ENCODE measurements at places on chromosomes 5 and 9. TPM values are rescaled to one million over a fixed set of nuclear protein-coding genes. Genes with fewer than 3 reads are reported as not detected.

GRCh38 chr5:74660873-74661272 lies 20.3 kb upstream of the ENC1 start:
- peaks cover 21% of the 10 kb centered on the region for H3K27me3 ChIP-seq
- no peak overlapping the region for H3K27ac ChIP-seq
- H3K4me1 ChIP-seq, result no peaks in the 10 kb centered on the region
- H3K36me3 ChIP-seq, result no peaks in the 10 kb centered on the region
- no peak overlapping the region for H3K4me3 ChIP-seq

Gene ADGRV1
- total RNA-seq, result not detected

- DNase-seq, result no peak
- peaks cover 2% of the 10 kb centered on the region for H3K4me1 ChIP-seq
- H3K27me3 ChIP-seq, result no peaks in the 10 kb centered on the region
- no peak overlapping the region for H3K4me3 ChIP-seq
Observed at GRCh38 chr5:71752441-71753190, 33.5 kb downstream of the CARTPT start.

Gene DND1
- total RNA-seq, result 3.2 TPM

- peaks cover 34% of the 10 kb centered on the region for H3K4me1 ChIP-seq
- no peak overlapping the region for H3K4me3 ChIP-seq
- H3K27me3 ChIP-seq, result no peaks in the 10 kb centered on the region
- H3K36me3 ChIP-seq, result peaks cover 21% of the 10 kb centered on the region
- no peak overlapping the region for H3K27ac ChIP-seq
Observed at GRCh38 chr5:159211729-159212174, 2.4 kb upstream of the RNF145 start.

DNA sequence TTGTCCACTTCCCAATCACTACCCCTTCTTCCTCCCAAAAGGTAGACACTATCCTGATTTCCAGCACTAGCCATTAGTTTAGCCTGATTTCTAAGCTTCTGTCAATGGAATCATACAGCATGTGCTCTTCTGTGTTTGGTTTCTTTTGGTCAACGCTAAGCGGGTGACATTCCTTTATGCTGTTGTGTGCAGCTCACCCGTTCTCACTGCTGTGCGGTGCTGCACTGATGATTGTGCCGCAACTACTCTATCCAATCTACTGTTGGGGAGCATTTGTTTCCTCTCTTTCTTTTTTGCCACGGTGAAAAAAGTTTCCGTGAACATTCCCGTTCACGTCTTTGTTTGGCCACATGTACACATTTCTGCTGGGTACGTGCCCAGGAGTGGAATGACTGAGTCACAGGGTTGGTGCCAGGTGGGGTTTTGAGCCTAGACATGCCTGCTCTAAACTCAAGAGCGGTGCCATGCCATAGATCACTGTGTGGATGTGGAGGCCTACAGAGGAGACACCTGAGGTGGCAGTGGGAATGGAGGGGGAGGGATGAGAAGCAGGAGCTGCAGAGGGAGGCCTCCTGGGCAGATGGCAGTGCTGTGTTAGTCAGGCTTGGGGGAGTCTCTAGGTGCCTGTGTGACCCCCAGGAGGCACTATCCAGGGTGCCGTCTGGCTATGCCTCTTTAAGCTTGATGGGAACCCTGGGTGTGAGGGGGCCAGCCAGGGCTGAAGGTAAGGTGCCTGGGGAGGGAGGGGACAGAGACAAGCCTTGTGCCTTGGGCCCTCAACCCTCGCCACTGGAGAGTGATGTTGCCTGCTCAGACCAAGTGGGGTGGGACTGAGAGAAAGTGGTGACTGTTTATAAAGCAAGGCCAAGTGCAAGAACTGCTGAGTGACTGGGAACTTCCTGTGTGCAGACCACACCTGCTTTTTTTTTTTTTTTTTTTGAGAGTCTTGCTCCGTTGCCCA lies 11.4 kb upstream of the ANKRD33B start:
- no peaks in the 10 kb centered on the region for H3K36me3 ChIP-seq
- H3K27ac ChIP-seq, result no peak overlapping the region
- peaks cover 7% of the 10 kb centered on the region for H3K27me3 ChIP-seq
- H3K4me1 ChIP-seq, result peaks cover 3% of the 10 kb centered on the region
- no peak overlapping the region for H3K4me3 ChIP-seq
- no peak for DNase-seq

- H3K27me3 ChIP-seq, result no peaks in the 10 kb centered on the region
- H3K4me1 ChIP-seq, result no peaks in the 10 kb centered on the region
- H3K36me3 ChIP-seq, result no peaks in the 10 kb centered on the region
- H3K4me3 ChIP-seq, result no peak overlapping the region
- no peak for DNase-seq
Observed at GRCh38 chr5:87850843-87851242, 417.8 kb downstream of the TMEM161B start.

GRCh38 chr9:113583511-113584427 lies 120.2 kb downstream of the RGS3 start:
- peaks cover 53% of the 10 kb centered on the region for H3K36me3 ChIP-seq
- H3K27ac ChIP-seq, result peak overlapping the region; percentile 35
- no peaks in the 10 kb centered on the region for H3K27me3 ChIP-seq
- H3K4me1 ChIP-seq, result peaks cover 78% of the 10 kb centered on the region

DNA sequence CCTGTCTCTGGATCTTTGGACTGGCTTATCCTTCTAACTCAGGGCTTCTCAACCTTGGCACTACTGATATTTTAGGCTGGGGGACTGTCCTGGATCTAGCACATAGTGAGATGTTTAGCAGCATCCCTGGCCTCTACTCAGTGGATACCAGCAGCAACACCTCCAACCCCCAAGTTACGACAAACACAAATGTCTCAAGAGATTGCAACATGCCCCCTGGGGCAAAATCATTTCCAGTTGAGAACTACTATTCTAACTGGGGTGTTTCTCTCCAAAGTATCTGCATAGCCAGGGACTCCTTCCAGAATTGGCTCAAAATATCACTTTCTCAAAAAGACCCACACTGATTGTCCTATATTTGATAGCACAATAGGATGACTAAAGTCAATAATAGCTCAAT lies 7.2 kb upstream of the TLR4 start:
- no peak overlapping the region for H3K4me3 ChIP-seq
- no peaks in the 10 kb centered on the region for H3K4me1 ChIP-seq
- no peaks in the 10 kb centered on the region for H3K36me3 ChIP-seq
- no peaks in the 10 kb centered on the region for H3K27me3 ChIP-seq
- DNase-seq, result no peak

Gene NUTM2G
- not detected for total RNA-seq

DNA sequence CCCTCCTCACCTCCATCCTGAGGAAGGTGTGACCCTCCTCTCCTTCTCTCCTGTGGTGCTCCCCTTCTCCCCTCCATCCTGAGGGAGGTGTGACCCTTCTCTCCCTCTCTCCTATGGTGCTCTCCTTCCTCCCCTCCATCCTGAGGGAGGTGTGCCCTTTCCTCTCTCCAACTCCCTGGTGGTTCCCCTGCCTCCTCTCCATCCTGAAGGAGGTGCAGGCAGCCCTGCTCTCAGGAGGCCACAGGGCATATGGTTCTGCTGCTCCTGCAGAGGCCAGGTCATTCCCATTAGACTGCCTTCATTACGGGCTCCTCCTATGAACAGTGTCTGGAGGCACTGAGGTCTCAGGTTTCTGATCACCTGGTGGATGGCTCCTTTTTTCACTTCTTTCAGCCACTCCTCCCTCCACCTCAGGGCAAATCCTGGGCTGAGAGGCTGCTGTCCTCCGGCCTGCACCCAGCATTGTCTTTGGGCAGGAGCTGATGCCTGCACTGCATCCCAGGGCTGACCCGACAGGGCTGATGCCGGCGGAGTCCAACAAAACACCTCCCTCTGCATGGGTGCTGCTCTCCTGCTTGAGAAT lies 197.1 kb downstream of the MED10 start:
- no peak overlapping the region for H3K4me3 ChIP-seq
- no peaks in the 10 kb centered on the region for H3K4me1 ChIP-seq
- no peak for DNase-seq
